ENCODE measurements at places on chromosomes 3 and 15. TPM values are rescaled to one million over a fixed set of nuclear protein-coding genes. Genes with fewer than 3 reads are reported as not detected.

The TUSC7 gene
- not detected for total RNA-seq

The ADIPOQ gene
- total RNA-seq = not detected

The ITPKA gene
- 1.3 TPM for total RNA-seq

The EEF1AKMT4 gene
- total RNA-seq = 0.63 TPM

The CCDC50 gene
- 126 TPM for total RNA-seq

The HHATL gene
- 1.3 TPM for total RNA-seq

The P2RY12 gene
- 21.9 TPM for total RNA-seq
